LNCaP clone FGC (cell line): ENCODE measurements at places on chromosomes 6 and 20.

DNA sequence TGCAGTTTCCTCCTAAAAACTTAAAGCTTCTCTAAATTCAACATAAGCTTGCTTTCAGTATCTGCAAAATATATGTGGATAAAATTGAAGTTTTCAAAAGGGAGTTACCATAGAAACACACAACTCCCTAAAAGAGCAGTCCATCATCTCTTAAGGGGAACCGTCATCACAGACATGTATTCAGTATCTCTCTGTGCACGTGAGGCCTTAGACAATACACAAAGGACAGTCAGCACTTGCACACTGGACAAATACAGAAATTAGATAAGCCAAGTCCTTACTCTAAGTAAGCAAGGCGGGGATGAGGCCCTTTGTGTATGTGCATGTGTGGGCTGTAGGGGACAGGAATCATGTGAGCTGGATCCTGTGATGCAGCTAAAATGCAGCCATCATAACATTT is 136.6 kb downstream of the BACH2 start:
- DNase-seq: no peak

DNA sequence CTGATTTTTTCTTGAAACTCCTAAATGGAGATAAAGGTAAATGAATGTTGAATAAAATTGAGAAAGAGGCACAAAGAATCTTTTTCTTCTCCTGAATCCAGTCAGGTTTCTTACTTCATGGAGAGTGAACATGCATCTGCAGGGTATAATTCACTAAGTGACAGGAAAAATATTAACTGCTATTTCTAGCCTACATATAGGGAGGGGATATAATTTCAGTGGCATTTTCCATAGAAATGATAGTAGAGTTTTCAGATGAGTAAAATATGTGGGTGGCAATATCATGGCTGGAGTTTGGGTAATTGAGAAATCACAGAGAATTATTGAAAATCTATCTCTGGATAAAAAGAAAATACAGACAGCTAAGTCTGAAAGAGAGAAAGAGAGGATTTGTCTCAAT is 1227.0 kb upstream of the GJE1 start:
- DNase-seq: no peak

DNA sequence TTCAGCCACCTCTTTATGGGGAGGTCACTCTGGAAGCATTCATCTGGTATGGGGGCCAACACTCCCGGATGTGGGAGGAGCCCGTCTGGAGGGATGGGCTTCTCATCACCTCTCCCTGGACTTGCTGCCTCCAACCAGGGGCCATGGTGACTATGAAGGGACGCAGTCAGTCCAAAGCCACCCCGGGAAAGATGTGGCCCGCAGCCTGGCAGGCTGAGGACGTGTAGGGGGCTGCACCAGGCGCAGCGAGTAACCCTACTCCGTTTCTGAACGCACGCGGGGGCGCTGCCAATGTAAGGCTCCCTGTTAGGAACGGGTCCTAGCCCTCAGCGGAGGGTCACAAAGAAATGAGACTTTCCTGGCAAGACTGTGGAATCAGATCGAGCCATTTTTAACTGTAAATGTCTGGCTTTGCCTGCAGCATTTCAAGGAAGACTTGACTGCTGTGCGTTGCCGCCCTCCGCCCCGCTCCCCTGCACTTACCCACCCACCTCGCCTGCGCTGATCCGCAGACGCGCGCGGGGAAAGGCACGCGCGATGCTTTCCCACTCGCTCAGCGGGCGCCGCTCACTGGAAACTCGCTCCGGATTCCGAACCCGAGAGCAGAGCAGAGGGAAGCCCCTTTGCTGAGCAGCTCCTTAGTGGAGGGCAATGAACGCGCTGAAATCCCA is 55.1 kb downstream of the IL20RA start:
- no peak for DNase-seq

DNA sequence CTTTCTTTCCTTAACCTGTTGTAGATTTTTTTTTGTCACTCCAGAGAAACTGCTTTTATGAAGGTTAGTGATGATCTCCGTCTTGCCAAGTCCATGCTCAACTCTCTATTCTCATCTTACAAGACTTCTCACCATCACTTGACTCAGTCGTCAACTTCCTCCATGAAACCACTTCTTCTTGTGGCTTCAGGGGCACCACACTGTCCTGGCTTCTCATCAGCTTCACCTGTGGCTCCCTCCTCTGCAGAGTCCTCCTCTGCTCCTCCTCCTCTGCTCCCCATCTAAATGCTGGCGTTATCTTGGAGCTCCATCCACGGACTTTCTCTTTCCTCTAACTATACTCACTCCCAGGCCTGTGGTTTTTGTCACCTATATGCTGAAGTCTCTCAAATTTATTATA is 187.5 kb downstream of the BACH2 start:
- DNase-seq: no peak

- no peak for DNase-seq
These were observed 418.6 kb downstream of the CDKAL1 start for GRCh38 chr6:20952699-20953474.

DNA sequence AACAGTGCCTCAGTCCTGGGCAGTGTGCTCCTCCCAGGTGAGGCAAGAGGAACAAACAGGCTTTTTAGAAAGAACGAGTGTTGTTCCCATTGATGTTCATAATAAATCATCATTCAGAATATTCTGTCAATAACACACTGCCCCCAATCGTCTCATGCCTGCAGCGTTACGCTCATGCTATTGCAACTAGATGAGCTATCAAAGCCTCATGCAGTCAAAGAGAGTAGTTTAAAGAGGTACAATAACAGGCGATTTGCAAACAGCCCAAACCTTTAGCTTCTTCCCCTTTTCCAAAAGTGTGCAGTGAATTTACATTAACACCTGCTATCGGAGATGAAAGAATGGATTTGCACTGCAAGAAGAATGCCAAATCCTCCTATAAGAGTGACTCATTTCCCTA is 1164.7 kb upstream of the MAP3K7 start:
- no peak for DNase-seq

- DNase-seq: peak; percentile 64
These were observed 38.5 kb downstream of the PXDC1 start for GRCh38 chr6:3712827-3713665.
